ENCODE measurements at places on chromosomes 7 and 10.

DNA sequence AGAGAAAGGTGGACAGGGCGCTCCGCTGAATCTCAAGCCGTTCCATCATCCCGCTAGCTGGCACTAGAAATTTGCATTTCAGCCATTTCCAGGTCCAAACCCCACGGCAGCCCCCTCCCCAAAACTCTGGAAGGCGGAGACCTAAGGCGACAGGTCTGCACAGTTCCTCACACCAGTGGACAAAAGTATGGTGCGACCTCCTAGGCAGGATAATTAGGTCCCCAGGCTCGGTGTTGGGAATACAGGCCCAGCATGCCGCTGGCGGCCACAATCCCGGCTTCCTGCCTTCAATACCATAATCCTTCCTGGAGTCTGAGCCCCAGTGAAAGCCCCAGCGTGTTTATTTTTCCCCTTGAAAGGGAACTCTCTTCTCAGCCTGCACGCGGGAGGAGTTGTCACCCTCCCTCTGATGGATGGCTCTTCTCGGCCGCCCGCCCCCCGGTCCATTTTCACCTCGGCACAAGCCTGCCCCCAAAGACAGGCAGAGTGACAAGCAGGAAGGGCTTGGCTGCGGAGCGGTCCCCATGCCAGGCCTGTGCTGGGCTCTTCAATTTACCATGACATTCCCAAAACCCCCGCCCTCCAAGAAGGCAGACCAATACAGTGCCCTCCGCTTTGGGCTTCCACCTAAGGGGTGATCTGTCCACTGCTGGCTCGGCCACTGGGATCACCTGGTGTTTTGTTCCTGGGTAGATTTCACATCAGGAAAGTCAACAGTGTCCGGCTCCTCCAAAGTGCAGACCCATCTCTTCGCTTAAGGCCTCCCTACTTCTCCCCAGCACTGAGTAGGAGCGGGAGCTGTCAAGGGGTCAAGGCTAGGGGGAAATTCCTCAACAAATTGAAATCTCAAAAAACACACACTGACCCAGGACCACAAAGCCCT lies 2.2 kb downstream of the FGFR2 start:
- DNase-seq = no peak

- DNase-seq = no peak
Measured at GRCh38 chr7:137371616-137372015, 28.1 kb upstream of the PTN start.

DNA sequence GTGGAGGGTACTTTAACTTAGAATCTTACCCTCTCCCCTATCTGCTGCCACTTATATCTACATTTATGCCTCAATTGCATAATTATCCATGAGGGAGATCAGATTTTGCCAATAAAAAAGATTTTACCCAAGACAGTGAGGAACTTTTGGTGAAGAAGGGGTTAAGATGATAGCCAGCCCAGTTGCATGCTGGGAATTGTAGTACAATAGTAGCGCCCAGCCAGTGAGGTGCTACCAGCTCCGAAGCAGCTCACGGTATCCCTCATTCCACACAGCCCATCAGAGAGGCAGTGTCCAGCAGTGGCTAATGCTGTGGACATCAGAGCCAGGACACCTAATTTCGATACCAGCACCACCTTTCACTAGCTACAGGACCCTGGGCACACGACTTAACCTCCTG lies 5.9 kb upstream of the LGI1 start:
- no peak for DNase-seq

- peak; percentile 62 for DNase-seq
Measured at GRCh38 chr10:86688398-86688921, 20.1 kb downstream of the LDB3 start.

- no peak for DNase-seq
Measured at GRCh38 chr10:133592716-133593115, 27.3 kb upstream of the SYCE1 start.

DNA sequence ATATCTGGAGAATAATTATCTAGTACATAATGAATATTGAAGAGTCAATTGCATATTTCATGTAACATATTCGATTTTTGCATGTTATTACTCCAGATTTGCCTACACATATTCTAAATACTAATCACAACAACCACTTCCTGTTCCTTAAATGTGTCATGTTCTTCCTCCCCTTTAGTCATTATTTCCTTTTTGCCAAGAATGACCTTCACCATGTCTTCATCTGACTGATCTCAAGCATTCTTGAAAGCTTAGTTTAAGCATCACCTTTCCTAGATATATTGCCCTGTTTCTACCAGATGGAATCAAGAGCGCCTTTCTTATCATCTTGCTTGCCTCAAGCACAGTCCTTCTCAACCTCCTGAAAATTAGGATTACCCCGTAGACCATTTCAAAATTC lies 23.5 kb upstream of the MEOX2 start:
- DNase-seq = peak; percentile 77

- no peak for DNase-seq
Measured at GRCh38 chr10:14179251-14179650, 151.5 kb downstream of the FRMD4A start.

DNA sequence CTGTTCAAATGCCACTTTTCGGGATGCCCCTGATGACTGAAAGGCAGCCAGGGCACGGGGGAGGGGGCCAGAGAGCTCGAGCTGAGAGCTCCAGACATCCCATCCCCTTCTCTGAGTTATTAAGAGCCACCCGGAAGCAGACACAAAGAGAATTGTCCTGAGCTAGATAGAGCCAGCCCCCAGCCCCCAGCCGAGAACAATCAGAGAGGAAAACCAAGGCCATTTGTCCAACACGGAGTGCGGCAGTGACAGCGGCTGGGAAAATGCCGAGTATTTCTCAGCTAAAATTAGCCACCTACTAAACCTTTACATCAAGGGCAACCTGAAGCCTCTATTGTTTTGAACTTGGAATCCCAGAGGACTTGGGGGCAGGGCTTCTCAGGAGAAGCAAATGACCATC lies 51.0 kb downstream of the UNC5B start:
- DNase-seq = no peak

DNA sequence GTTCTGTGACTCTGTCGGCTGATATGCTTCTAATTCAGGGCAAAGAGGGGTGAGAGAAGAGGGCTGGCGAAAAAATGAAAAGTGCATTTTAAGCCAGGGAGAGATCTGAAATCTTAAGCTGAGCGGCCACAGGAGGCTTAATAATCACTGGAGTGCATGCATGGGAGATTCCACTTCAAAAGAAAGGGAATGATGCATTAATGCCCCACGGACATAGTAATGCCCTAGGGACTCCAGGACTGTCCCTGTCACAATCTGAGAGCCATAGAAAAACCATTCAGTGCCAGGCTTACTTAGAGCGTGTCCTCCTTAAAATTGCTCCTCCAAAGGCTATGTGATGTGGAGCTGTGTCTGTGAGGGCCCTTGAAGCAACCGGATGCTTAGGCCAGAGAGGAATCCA lies 75.1 kb downstream of the NHLRC2 start:
- DNase-seq = no peak

DNA sequence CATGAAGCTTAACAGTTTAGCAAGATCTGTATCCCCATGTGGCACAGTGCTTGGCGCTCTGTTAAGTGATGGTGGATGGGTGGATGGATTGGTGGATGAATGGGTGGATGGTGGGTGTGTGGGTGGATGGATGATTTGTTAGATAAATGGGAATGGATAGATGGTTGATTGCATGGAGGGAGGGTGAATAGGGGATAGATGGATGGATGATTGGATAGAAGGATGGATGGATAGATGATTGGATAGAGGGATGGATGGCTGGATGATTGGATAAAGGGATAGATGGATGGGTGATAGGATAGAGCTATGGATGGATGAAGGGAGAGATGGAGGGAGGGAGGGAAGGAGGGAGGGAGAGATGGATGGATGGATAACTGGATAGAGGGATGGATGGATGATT lies 229.7 kb downstream of the CUX1 start:
- no peak for DNase-seq

DNA sequence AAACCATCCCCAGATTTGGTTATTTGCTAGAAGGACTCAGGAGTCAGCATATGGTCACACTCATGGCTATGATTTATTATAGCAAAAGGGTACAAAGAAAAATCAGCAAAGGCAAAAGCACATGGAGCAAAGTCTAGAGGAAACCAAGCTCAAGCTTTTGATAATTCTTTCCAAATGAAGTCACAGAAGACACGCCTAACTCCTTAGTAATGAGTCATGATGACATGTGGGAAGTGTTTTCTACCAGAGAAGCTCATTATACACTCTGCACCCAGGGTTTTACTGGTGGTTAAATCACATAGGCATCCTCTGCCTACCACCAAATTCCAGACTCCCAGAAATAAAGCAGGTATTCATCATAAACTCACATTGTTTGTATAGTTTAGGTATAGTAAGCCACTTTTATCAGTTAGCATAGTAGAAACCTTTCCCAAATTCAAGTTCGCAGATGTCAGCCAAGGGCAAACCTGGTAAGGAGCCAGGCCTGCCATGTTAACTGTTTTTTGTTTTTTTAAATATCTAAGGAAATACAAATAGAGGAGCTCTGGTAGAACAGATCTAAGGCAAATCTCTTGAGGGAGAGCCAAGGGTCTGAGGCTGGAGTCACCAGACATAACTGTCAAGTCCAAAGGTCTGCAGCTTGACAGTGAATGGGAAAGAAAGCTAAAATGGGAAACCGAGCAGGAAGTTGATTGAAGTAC lies 15.4 kb upstream of the HIBADH start:
- peak; percentile 97 for DNase-seq

DNA sequence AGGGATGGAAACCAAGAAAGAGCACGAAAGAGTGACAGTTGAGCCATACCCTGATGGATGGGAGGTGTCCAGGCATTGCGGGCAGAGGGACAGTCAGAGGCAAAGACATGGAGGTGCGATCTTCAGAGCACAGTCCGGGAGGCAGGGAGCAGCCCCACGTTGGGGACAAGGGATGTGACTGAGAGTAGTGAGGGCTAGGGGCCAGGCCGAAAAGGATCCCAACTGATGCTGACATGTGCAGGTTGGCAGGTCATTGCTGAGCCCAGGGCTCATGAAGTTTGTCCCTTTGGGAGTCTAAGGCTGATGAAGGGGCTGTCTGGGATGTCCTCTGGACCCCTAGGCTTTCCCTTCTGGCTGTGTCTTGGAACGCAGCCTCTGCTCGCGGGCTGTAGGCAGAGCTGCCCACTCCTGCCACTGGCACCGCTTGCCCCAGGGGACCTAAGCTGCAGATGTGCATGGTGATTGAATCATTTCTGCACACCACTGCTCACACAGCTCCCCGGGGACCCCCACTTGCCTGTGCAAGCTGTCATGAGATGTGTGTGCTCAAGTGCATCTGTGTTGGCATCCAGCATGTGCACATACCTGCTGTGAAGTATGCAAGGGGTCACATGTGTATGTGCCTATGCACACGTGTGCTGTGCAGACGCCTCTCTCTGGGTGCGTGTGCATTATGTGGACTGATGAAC lies 125.1 kb downstream of the ZMIZ1 start:
- no peak for DNase-seq

DNA sequence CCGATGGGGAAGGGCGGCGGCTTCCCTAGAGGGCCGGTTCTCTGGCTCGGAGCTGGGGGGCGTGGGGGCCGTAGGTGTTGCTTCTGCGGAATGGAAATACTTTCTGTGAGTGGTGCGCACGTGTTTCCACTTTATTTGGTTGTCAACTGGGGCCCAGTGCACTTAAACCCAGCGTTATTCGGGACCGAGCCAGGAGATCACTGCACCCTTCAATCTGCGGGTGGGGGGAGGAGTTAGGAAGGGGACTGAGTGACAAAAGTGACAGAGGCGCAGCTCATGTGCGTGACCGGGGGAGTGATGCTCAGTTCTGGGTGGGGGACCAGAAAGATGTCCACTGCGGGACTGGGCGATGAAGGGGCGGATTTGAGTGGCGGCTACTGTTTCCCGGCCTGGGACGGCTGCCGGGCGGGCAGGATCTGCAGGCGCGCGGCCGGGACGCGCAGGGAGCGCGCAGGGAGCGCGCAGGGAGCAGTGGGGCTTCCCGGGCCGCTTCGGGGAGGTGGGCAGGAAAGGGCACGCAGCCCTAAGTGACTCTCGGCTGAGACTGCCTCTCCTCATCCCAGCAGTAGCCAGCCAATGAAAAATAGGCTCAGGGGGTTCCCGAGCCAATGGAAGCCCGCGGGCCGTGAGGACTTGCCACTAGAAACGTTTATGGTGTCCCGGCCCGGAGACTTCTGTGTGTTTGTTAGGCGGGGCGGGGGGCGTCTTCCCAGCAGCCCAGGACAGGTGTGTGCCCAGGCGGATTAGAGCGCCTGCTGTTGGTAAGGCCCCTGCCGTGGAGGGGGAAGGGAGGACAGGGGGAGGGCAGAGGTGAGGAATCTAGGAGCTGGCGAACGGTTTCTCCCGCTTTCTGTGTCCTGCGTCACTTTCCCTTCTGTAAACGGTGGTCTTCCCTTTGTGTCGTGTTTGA lies 54.3 kb upstream of the KDM7A start:
- DNase-seq = no peak

GRCh38 chr10:119360181-119360921 lies 153.0 kb downstream of the GRK5 start:
- DNase-seq = no peak

DNA sequence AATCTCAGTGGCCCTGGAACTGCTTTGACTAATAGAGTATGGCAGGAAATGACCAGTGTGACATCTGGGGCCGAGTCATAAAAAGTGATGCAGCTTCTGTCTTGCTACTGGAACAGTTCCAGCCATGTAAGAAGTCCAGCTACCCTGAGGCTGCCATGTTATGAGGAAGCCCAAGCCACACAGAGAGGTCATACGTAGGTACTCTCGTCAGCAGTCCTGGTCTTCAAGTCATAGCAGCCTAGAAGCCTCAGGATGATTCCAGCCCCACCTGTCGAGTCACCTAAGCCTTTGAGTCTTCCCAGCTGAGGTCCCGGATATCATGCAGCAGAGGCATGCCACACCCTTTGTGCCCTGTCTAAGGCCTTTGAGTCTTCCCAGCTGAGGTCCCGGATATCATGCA lies 92.1 kb downstream of the PPP1R3C start:
- peak; percentile 68 for DNase-seq

DNA sequence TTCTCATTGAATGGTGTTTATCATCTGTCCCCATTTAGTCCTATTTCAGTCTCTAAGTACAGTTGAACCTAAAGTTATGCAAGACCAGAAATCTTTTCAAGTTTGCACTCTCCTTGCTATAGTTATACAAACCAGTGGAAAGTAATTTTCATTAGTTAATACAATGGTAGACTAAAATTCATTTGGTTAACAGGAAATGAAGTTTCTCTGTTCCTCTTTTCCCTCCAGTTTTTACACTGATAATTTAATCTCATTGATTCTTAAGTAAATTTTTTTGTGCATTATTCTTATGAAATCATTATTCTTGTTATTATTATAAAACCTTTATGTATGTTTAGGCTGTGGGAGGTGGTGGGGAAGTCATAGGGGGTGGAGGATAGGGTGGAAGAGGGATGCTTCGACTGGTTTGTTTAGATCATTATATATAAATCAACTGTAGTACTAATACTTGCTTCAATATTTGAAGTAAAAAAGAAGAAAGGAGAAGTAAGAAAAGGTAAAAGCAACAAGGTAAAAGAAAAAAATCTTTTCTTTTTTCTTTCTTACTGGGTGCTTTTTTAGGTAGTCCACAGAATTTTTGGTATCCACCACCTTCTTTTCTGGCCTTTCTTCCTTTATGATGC lies 104.1 kb downstream of the GPR85 start:
- no peak for DNase-seq

DNA sequence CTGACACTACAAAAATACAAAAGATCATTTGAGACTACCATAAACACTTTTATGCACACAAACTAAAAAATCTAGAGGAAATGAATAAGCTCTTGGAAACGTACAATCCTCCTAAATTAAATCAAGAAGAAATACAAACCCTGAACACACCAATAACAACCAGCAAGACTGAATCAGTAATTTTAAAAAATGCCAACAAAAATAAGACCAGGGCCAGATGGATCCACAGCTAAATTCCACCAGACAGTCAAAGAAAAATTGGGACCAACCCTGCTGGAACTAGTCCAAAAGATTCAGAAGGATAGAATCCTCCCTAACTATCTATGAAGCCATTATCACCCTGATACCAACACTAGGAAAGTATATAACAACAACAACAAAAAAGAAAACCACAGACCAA lies 277.4 kb downstream of the AGMO start:
- DNase-seq = no peak

Data from HT1080 (cell line).